ENCODE measurements at places on chromosomes 16 and 17. TPM values are rescaled to one million over a fixed set of nuclear protein-coding genes. Genes with fewer than 3 reads are reported as not detected.

Gene GNG13
- total RNA-seq: not detected

Gene KRTAP9-2
- total RNA-seq: not detected

Gene APOH
- total RNA-seq: 1.5 TPM

Gene CCL18
- 1.6 TPM for total RNA-seq

Gene ZFP3
- 5.5 TPM for total RNA-seq

Gene CAPNS2
- 0.32 TPM for total RNA-seq

Gene CCL14
- total RNA-seq: 44.9 TPM

Gene HOXB4
- total RNA-seq: 2.8 TPM

Gene MMP28
- 1.8 TPM for total RNA-seq

GRCh38 chr16:4613636-4614570, 785 bp downstream of the UBALD1 start:
- no peaks in the 10 kb centered on the region for H3K27me3 ChIP-seq
- H3K36me3 ChIP-seq: peaks cover 4% of the 10 kb centered on the region
- peaks cover 19% of the 10 kb centered on the region for H3K4me1 ChIP-seq
- H3K27ac ChIP-seq: peak overlapping the region; percentile 89

DNA sequence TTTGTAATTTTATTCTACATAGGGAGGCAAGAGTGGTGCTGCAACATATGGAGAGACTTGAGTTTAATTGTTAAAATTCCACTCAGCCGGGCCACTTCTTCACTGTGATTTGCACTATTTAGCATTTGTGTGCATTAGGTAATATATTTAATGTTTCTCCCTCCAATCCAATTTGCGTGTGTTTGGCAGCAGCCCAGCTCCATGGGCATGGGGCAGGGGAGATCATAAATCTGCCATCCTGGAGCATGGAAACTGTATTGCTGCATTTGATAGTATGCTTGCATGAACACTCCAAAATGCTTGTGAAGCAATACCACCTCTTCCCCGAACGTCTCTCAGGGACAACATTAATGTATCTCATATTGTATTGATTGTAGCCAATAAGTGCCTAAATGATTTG, 339.1 kb upstream of the RBFOX1 start:
- H3K27me3 ChIP-seq: no peaks in the 10 kb centered on the region
- no peaks in the 10 kb centered on the region for H3K36me3 ChIP-seq
- no peaks in the 10 kb centered on the region for H3K4me1 ChIP-seq
- H3K4me3 ChIP-seq: no peak overlapping the region

DNA sequence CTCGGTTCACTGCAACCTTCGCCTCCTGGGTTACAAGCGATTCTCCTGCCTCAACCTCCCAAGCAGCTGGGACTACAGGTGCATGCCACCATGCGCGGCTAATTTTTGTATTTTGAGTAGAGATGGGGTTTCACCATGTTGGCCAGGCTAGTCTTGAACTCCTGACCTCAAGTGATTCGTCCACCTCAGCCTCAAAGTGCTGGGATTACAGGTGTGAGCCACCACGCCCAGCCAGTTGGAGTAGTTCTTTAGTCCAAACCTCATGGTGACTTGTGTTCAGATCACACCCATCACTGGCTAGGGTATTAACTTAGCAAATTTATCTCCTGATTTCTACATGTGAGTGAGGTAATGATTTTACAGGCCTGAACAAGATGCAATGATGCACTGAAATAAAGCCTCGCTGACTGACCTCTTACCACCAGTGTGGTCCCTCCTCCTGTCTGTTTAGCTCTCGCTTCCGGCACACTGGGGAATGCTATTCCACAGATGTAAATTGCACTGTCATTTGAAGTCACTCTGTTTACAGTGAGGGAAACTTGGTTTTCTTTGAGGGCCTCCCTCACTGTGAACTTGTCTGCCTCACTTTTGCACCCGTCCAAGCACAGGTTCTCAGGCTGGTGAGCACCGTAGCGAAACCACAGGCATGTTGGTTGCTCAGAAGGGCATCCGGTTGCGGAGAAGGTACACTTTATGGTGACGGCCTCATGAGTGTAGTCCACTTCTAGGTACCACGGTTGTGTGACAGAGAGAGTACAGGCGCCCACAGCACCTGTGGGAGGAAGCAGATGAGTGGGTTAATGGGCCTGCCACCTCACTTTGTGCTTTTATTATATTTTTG, 5.5 kb downstream of the IGSF6 start:
- no peaks in the 10 kb centered on the region for H3K36me3 ChIP-seq
- H3K27ac ChIP-seq: peak overlapping the region; percentile 84
- peaks cover 55% of the 10 kb centered on the region for H3K4me1 ChIP-seq
- no peaks in the 10 kb centered on the region for H3K27me3 ChIP-seq
- DNase-seq: no peak
- no peak overlapping the region for H3K4me3 ChIP-seq

DNA sequence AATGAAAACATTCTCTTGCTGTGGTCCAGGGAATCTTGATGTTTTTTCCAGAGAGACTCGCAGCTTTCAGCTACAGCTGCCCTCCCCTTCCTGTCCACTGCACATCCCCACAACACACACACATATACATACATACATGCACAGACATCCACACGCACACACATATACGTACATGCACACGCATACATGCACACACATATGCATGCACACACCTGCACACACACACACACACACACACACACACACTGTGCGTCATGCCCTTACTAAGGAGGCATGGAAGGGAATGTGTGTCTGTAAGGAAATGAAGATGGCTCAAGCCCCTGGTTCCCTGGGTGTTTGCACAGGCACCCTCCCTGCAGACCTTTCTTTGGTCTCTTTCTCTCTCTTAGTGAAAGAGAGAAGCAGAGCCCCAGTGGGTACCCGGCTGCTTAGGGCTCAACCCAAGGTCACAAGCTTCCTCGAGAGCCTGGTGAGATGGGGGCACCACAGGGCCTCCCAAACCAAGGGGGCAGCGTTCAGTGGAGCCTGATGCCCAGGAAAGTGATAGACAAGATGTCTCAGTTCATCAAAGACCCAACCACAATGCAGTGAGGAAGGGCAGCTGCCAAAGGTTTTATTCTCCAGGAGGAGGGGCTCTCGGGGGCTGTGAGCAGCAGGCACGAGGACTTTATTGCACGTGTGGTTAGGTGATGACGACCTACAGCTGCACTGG, 33.3 kb downstream of the TNFRSF13B start:
- H3K27me3 ChIP-seq: no peaks in the 10 kb centered on the region
- H3K4me3 ChIP-seq: no peak overlapping the region
- no peak for DNase-seq

DNA sequence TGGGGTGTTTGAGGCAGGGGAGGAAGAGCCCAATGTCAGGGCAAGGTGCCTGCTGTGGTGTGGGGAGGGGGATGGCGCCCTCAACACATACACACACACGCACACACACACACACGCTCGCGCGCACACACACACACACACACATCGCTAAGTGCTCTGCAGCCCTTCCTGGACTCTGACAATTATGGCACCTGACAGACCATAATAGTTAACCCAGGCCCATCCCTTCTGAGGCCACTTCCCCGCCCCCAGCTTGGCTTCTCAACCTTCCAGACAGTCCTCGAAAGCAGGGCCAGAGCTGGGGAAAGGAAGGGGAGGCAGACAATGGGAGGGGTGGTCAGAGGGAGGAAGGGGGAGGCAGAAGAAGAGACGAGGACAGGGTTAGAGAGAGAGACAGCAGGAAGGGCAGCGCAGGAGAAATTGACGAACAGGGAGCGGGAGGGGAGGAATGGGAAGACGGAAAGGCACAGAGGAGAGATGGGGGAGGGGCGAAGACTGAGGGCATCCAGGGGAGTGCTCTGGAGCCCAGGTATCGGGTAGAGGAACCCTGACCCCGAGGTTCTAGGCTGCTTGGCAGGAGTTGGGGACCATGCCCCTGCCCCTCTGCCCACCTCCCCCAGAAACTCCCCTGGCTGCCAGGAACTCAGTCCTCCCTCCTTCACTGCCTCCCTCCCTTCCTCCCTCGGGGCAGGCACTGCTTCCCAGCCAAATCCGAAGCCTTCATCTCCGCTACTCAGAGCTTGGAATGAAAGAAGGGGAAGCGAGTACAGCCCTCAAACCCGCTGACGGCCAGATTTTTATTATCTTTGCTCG, 4.0 kb downstream of the SRCIN1 start:
- H3K4me1 ChIP-seq: peaks cover 7% of the 10 kb centered on the region
- H3K27me3 ChIP-seq: peaks cover 9% of the 10 kb centered on the region
- H3K27ac ChIP-seq: no peak overlapping the region
- no peak overlapping the region for H3K4me3 ChIP-seq
- DNase-seq: no peak

DNA sequence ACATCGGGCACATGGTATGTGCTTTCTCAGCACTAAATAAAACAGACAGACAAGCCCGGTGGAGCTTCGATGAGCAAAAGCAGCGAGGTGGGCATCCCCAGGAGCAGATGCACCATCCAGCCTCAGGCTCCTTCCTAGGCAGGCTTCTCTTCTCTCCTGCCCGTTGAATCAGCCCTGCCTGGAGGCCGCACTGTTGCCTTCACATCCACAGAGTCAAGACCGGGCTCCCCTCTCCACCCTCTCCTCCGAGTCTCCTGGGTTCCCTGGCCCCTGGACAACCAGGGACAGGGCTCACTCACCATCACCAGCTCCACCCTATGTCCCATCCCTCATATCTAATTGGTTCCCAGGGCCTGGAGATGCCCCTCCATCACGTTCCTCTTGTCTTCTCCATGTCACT, 79.7 kb upstream of the RCVRN start:
- no peak for DNase-seq
- no peak overlapping the region for H3K4me3 ChIP-seq
- H3K27me3 ChIP-seq: no peaks in the 10 kb centered on the region

DNA sequence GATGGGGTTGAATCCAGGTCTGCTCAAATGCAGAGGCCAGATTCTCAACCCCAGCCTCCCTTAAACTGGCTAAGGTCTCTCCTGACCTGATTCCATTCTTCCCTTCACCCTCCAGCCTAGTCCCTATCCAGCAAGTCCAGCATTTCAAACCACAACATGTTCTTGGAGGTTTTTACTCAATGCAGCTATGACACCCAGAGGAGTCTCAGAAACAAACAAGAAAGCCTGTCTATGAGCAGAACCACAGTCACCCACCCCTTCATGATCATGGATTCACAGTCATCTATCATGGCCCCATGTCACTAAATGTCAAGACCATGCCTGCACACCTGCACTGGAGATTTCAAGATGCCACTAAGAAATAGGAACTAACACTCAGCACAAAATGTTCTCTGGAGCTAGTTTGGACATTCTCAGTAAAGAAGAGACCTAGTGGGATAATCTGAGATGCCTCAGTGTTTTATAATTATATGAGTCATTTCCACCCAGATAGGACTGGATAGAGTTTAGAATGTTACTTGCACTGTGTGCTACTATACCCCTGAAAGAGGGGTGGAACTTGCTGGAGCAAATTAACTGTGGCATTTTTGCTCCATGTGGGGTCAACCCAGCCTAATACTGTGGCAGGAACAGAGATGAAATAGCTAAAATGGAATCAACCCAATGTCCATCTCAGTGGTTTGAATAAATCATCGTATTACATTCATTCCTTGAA, 9.5 kb upstream of the METTL22 start:
- H3K4me1 ChIP-seq: no peaks in the 10 kb centered on the region
- H3K4me3 ChIP-seq: no peak overlapping the region
- no peak for DNase-seq
- no peak overlapping the region for H3K27ac ChIP-seq
- peaks cover 6% of the 10 kb centered on the region for H3K27me3 ChIP-seq

DNA sequence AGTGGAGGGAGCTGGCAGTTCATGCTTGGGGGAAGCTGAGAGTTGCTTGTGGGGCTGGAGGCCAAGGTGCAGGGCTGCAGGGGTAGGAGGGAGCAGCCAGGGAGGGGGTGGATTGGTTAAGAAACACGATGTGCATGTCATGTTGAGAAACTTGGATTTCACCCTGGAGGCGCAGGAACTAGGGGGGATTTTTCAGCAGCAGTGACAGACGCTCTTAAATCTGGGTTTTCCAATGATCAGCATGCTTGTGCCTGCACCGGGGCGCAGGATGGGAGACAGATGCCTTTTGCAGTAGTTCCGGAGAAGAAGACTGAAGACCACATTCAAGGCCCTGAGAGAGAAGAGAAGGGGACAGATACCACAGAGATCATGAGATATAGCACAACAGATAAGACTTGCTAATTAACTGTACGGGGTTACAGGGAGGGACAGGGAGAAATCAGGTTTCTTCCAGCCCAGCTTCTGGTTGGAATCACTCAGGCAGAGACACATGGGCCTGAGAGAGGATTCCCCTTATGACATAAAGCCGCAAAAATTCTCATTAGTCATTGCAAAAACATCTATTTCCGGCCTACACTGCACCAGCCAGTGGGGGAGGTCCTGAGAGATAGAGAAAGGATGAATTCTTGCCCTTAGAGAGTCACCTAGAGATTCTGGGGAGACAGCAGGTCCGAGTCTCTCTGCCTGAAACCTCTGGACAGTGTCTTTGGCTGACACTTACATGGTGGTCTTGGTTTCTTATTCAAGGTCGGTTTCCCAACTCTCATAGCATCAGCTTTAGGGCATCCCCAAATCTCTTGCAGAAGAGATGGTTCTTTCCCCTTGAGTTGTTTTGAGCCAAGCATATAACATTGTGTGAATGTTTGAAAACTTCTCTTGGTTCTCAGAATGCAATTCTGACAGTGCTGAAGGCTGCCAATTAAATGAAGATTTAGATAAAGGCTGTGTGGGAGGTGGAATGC, 27.1 kb downstream of the CDH13 start:
- H3K27me3 ChIP-seq: no peaks in the 10 kb centered on the region
- no peaks in the 10 kb centered on the region for H3K4me1 ChIP-seq
- DNase-seq: no peak
- no peak overlapping the region for H3K27ac ChIP-seq

GRCh38 chr17:28204751-28205150, 114.2 kb upstream of the TMEM97 start:
- no peaks in the 10 kb centered on the region for H3K27me3 ChIP-seq
- peaks cover 2% of the 10 kb centered on the region for H3K4me1 ChIP-seq
- no peak overlapping the region for H3K27ac ChIP-seq
- H3K36me3 ChIP-seq: no peaks in the 10 kb centered on the region
- no peak for DNase-seq
- no peak overlapping the region for H3K4me3 ChIP-seq

DNA sequence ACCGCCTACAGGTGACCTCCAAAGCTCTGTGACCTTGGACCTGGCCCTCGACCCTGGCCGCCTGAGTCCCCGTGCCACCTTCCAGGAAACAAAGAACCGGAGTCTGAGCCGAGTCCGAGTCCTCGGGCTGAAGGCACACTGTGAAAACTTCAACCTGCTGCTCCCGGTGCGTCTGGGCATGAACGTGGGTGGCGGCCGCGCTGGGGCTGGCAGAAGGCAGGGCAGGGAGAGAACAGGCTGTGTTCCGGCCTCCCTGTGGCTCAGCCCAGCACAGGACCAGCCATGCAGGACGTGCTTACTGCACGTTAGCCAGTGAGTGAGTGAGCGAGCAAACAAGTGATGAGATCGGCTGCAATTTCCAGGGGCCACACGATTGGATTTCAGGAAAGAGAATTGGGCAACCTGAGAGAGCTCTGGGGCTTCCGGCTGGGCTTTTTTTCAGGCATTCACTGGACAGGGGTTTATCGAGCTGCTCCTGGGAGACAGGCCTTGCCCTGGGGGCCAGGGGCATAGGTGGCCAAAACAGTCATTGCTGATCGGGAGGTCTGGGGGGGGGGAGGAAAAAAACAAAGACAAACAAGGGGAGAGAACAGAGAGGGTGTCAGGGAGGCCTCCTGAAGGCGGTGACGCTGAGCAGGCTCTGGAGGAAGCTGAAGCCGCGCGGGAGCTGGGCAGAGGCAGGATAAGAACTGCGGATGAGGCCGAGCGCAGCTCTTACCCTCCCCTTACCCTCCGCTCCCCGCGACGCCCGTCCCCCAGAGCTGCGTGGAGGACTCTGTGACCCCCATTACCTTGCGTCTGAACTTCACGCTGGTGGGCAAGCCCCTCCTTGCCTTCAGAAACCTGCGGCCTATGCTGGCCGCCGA, 16.9 kb downstream of the ITGAX start:
- DNase-seq: no peak
- H3K36me3 ChIP-seq: no peaks in the 10 kb centered on the region
- H3K4me3 ChIP-seq: no peak overlapping the region
- no peaks in the 10 kb centered on the region for H3K4me1 ChIP-seq
- H3K27ac ChIP-seq: no peak overlapping the region

All from adrenal gland (tissue), 19 donors.